ENCODE measurements at places on chromosomes 3 and 15.

DNA sequence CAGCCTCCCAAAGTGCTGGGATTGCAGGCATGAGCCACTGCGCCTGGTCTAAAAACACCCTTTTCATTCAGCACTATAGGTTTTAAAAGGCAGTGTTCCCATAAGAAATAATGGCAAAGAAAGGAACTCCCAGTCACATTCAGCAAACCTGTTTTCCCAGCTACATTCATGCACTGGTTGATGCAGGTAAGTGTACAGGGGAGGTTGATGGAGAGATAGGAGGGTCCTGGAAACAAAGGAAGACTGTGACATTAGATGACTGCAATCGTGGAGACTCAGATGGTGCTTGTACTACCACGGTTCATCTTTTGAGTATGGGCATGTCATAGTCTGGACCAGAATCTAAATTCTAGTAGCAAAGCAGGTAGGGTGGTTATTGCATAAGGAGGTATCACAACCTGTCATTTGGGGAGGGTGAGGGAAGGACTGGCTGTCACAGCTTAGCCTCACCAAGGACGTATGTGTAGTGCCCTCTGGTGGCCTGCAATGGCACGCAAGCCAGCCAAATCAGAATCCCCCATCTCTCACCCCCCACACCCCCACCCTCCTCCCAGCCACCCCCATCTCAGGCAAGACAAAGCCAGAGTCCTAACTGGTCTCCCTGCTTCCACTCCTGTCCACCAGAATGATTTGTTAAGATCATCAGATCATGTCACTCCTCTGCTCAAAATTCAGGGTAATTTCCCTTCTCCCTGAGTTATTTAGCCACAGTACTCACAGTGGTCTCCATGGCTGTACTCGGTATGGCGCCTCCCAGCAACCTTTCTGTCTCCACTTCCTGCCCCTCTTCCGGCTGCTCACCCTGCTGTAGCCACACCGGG is 28.8 kb upstream of the UBL7 start:
- no peak overlapping the region for H3K27ac ChIP-seq
- DNase-seq: peak; percentile 12
- no peaks in the 10 kb centered on the region for H3K4me1 ChIP-seq
- H3K36me3 ChIP-seq: no peaks in the 10 kb centered on the region
- H3K4me3 ChIP-seq: no peak overlapping the region
- H3K27me3 ChIP-seq: no peaks in the 10 kb centered on the region

DNA sequence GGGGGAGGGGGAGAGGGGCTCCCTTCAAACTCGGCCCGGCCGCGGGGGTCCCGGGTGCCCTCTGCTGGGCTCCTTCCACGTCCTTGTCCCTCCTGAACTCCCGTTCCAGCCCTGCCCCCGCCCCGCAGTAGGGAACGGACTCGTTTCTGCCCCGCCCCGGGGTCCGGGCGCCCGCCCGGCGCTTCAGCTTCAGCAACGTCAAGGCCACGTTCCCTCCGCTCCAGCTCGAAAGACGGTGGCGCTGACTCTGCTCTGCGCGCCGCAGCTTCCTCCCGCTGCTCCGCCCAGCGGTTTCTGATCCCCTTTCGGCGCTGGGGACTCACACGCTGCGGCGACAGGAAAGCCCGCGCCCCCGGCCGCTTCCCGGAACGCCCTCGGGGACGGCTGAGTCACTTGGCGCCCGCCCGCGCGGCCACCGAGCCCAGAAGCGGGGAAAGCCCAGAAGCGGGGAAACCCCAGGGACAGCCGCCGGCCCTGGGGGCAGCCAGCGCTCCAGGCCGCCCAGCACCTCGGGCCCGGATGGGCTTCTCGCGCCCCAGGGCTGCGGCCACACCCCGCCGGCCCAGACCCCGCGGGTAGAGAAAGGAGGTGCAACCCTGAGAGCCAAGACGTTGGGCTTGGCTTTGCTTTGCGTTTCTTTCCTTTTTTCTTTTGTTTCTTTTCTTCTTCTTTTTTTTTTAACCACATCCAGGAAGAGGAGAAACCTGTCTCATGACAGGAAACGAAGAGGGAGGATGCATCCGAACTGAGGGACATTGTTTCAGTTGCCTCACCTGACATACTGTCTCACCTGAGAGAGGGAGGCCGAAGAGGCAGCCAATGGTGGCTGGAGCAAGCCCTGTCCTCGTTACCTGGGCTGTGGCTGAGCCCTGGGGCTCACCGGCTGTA is 28.9 kb downstream of the ARHGAP31 start:
- peak overlapping the region; percentile 75 for H3K4me3 ChIP-seq
- H3K27me3 ChIP-seq: no peaks in the 10 kb centered on the region
- peak; percentile 86 for DNase-seq

DNA sequence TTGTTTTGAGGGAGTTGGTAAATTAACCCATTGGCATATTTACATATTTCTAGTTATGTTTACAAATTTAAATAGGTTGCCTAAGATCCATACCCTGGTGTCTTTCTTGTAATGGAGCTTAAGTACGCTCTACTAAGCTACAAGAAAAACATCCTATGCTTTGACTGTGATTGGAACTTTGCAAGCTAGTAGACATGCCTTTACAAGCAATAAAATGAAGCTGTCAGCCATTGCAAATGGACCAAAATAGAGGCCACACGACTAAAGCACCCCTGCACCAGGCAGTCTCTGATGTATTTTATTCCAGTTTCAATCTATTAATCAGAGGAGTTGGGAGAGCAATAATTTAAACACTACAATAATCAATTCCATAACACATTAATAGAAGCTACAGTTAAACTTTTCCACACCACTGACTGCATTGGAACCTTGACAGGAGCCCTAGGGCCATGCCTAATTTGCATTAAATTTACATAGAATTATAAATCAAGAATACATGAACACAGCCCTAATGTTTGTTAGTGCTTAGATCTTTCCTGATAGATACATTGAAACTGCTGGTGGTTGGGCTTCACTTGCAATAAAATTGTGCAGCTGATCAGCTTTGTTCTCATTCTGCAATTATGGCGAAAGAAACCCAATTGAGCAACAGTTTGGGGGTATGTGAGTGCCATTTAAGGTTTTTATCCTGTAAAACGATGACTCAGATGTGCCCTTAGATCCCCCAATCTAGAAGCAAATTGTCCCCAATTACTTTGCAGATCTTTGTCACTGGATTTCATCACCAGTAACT is 360.1 kb downstream of the LSAMP start:
- no peaks in the 10 kb centered on the region for H3K27me3 ChIP-seq
- no peak for DNase-seq
- no peak overlapping the region for H3K27ac ChIP-seq
- H3K4me1 ChIP-seq: no peaks in the 10 kb centered on the region
- H3K4me3 ChIP-seq: no peak overlapping the region
- H3K36me3 ChIP-seq: no peaks in the 10 kb centered on the region

GRCh38 chr3:51353131-51353530 is 32.0 kb upstream of the MANF start:
- H3K27me3 ChIP-seq: no peaks in the 10 kb centered on the region
- H3K27ac ChIP-seq: no peak overlapping the region
- H3K4me1 ChIP-seq: no peaks in the 10 kb centered on the region
- H3K36me3 ChIP-seq: no peaks in the 10 kb centered on the region
- no peak overlapping the region for H3K4me3 ChIP-seq

GRCh38 chr3:128270559-128271492 is 117.5 kb downstream of the EEFSEC start:
- no peak overlapping the region for H3K4me3 ChIP-seq
- H3K27me3 ChIP-seq: no peaks in the 10 kb centered on the region
- no peaks in the 10 kb centered on the region for H3K36me3 ChIP-seq
- no peak for DNase-seq
- peaks cover 12% of the 10 kb centered on the region for H3K4me1 ChIP-seq
- H3K27ac ChIP-seq: no peak overlapping the region

- H3K36me3 ChIP-seq: no peaks in the 10 kb centered on the region
- no peak for DNase-seq
- H3K27me3 ChIP-seq: no peaks in the 10 kb centered on the region
- H3K4me3 ChIP-seq: peak overlapping the region; percentile 80
- peaks cover 8% of the 10 kb centered on the region for H3K4me1 ChIP-seq
- no peak overlapping the region for H3K27ac ChIP-seq
Observed at GRCh38 chr15:81323559-81323943, 390 bp downstream of the STARD5 start.

DNA sequence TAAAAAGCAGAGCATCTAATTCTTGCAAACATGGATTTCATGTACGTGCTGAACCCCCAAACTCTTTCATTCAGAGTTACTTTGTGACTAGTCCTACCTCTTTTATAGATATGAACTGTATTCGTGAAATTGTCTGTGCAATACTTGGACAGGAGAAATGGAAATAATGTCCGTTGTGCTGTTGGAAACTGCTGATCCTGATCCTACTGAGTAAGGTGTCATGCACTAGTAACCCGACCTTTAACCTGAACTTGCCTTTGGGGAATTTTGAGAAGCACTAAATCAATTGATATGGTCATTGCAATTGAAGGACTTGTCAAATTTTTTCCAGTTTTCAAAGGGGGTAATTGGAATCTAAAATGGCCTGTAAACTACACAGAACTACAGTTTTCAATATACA is 856.4 kb downstream of the ROBO1 start:
- no peak overlapping the region for H3K27ac ChIP-seq
- no peaks in the 10 kb centered on the region for H3K4me1 ChIP-seq
- no peaks in the 10 kb centered on the region for H3K27me3 ChIP-seq
- no peaks in the 10 kb centered on the region for H3K36me3 ChIP-seq

DNA sequence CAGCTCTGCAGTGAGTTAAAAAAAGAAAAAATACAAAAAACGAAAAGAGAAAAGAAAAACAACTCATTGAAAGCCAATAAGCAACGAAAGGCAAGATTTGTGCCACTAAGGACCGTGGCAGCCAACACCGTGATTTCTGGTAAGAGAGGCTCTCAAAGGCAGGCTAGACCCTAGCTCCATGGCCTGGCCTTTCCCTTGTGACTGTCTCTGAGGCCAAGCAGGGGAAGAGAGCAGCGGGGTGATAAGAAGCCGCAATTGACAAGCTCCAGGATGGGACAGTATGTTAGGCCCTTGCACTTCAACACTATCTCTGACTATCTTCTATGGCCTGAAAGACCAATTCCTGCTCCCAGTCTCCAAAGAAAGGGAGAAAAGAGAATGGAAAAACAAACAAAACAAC is 12.4 kb downstream of the APOD start:
- no peaks in the 10 kb centered on the region for H3K4me1 ChIP-seq
- no peak overlapping the region for H3K27ac ChIP-seq
- no peaks in the 10 kb centered on the region for H3K36me3 ChIP-seq

- H3K36me3 ChIP-seq: no peaks in the 10 kb centered on the region
- no peak overlapping the region for H3K27ac ChIP-seq
- H3K27me3 ChIP-seq: no peaks in the 10 kb centered on the region
- H3K4me1 ChIP-seq: no peaks in the 10 kb centered on the region
- no peak for DNase-seq
Observed at GRCh38 chr15:27928386-27928785, 170.7 kb downstream of the OCA2 start.

DNA sequence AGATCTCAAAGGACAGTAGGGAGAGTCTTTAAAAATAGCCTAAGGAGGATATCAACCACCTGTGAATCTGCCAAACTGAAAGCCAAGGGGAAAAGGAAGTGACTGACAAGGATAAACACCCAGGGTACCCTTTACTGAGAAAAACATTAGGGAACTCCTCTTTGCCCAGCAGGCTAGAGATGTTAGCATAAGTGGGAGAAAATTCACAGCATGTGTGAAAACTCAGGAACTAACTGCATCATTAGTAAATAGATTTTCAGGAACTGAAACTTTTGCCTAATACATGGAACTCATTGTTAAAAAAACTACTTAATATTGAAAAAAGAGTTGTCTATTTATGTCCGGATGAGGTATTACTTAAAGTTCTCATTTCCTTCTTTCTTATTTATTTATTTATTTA is 375.5 kb downstream of the NTRK3 start:
- no peak overlapping the region for H3K27ac ChIP-seq
- H3K27me3 ChIP-seq: no peaks in the 10 kb centered on the region
- DNase-seq: no peak
- no peaks in the 10 kb centered on the region for H3K36me3 ChIP-seq

DNA sequence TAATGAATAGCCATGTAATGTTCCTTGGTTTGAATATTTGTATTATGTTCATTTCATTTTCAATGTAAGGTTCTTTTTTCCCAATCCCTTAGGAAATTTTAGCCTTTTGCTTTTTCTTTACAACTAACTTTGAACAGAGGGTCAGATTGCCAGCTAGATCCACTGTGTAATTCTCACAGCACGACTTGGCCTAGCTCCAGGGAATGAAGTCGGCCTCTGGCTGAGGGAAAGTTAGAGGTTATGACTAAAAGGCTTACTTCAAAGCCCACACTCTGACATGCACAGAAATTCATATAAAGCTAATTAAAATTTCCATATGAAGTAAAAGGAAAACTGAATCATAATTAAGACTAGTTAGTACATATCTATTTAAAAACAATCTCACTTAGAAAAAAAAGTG is 38.7 kb downstream of the ROBO1 start:
- H3K4me3 ChIP-seq: no peak overlapping the region
- DNase-seq: peak; percentile 43
- no peak overlapping the region for H3K27ac ChIP-seq
- no peaks in the 10 kb centered on the region for H3K4me1 ChIP-seq
- H3K36me3 ChIP-seq: no peaks in the 10 kb centered on the region

DNA sequence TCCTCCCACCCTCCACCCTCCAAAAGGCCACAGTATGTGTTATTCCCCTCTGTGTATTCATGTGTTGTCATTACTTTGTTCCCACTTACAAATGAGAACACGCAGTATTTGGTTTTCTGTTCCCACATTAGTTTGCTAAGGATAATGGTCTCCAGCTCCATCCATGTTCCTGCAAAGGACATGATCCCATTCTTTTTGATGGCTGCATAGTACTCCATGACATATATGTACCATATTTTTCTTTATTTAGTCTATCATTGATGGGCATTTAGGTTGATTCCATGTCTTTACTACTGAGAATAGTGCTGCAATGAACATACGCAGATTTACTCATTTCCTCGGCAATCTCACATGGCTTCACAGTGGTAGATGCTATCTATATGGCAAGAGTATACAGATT is 453.6 kb upstream of the CFAP20DC start:
- no peak overlapping the region for H3K27ac ChIP-seq
- no peaks in the 10 kb centered on the region for H3K4me1 ChIP-seq
- H3K36me3 ChIP-seq: no peaks in the 10 kb centered on the region
- no peak for DNase-seq
- no peaks in the 10 kb centered on the region for H3K27me3 ChIP-seq

DNA sequence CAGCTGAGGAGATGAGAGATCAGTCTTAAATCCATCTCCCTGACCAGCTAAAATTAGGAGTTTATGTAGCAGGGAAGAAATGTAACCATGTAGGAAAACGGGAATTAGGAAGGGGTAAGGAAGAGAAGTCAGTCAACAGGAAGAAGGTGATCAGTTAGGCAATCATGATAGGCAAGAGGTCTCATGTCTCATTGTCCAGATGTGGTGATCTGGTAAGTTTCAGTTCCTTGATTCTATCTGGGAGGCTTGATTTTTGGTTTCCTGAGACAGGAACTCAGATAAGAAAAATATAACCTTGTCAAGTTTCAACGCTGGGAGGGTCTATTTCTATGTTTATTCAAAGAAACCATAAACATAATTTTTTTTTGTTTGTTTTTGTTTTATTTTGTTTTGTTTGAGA is 40.3 kb upstream of the TBC1D5 start:
- H3K27me3 ChIP-seq: no peaks in the 10 kb centered on the region
- DNase-seq: no peak
- H3K4me1 ChIP-seq: no peaks in the 10 kb centered on the region
- no peaks in the 10 kb centered on the region for H3K36me3 ChIP-seq
- no peak overlapping the region for H3K4me3 ChIP-seq
